Fibroblast of the aortic adventitia (primary cell): ENCODE measurements at places on chromosomes 2 and 18. TPM values are rescaled to one million over a fixed set of nuclear protein-coding genes. Genes with fewer than 3 reads are reported as not detected.
A peak's percentile ranks its signal among the peaks of the same experiment; 100 is the strongest.

GRCh38 chr2:62884514-62884913 lies 166.1 kb upstream of the OTX1 start:
- peak; percentile 77 for DNase-seq

SLC4A5 gene
- 0.25 and 0.45 TPM in 2 replicates for total RNA-seq

DNA sequence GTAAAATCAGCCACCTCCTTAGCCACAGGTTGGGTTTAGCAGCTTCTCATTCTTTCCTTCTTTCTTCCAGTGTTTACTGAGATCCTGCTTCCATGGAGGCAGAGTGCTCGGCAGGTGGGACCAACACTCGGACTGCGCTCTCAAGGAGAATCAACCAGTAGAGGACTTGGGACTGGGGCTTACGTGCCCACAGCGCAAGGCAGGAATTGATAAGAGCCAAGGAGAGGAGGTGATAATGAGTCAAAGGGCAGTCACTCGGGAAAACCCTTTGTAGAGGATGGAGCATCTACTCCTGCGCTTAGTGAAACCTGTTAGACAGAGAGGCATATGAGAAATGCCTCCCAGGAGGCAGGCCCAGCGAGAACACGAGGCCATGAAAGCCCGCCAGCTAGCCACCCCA lies 2.9 kb upstream of the MRO start:
- DNase-seq = no peak

DNA sequence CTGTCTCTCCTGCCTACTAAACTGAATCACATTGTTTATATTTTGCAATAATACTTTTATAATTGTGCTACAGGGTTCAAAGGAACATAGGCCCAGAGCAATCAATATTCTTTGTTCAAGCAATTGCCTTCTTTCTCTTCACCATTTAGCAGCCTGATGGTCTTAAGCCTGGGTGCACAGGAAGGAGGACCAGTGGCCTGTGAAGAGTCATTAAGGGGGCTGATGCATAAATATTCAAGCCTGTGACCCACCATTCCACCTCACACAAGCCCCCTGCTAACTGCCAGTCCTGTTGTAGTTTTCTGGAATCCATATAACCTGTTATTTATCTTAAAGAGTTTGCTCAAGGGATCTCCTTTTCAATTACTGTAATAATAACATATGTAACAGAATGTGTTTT lies 56.0 kb downstream of the ABCA12 start:
- no peak for DNase-seq

DNA sequence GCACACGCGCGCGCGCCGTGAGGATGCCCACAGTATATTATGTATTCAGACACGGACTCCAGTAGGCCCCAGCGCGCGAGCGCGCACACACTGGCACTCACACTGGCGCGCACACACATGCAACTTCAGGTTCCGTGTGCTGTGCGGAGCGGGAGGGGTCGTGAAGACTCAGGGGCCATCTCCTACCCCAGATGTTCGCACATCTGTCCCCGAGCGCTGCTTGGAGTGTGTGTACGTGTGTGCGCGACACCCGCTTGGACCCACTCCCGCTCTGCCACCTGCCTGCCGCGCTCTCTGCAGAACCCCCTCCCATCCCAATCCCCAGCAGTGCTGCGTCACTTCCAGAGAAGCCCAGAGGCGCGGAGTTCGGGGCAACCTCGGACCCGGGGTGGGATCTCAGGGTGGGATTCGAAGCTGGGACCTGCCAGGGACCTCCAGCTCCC lies 2.6 kb downstream of the NRP2 start:
- no peak for DNase-seq
